ENCODE measurements at places on chromosomes 11 and 22.

DNA sequence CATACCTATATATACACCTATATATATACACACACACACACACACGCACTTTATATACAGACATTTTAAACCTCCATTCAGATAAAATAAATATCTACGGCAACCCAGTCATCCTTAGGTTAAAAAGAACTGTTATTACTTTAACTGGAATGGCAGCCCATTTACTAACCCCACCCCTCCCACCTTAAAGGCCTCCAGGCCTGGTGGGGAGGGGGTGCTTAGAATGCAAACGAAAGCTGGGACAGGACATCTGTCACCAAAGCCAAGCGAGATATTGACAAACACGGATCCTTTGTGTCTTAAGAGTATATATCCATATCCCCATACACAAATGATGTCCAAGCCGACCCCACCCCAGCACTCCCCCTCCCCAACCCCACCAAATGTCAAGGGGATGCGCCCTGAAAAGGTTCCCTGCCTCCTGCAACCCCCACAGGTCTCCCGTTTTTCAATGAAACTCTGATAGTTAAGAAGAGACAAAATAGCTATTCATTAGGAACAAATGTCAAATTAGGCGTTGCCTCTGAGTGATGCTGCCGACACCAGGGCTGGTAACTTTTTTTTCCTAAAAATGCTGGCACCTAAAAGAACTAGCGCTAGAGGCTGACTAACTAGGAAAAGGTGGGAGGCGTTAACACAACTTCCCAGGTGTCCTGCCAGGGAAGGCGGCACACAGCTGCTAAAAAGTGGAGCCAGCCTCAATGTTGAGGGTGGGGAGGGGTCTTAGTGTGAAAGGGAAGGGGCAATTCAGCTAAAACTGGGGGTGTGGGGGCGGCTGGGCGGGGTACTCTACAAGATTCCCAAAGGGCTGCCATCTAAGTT, 5.6 kb downstream of the MN1 start:
- no peak for DNase-seq

- DNase-seq, result peak; percentile 61
These were observed 91.5 kb upstream of the BLID start for GRCh38 chr11:122207505-122207904.

DNA sequence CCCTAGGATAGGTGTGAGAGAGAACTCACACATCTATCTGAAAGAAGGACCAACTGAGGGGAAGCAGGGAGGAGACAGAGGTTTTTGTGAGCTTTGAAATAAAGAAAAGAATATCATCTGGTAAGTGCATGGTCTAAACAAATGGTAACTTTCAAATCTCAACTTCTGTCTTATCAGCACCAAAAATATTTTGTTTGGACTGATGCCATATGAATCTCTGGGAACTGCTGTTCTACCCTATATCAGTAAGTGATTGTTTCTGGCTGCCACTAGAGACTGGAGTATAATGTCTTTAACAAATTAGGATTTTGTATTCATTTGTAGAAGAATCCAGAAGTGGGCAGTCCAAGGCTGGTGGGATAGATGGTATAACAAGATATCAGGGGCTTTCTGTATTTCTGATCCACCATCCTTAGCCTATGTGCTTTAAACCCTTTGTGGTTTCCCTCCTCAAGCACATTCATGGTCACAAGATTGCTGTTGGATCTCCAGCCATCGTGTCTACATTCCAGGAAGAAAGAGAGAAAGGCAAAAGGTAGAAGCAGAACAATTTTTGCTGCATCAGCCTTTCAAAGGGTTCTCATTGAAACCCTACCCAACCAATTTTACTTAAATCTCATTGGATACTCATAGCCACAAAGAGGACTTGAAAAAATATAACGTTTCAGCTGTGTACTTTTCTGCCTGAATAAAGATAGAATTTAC, 4.7 kb downstream of the HEPHL1 start:
- DNase-seq, result peak; percentile 39

GRCh38 chr11:105000167-105000566, 22.8 kb downstream of the CASP5 start:
- DNase-seq, result no peak

GRCh38 chr22:40533712-40534378, 102.7 kb downstream of the MRTFA start:
- peak; percentile 91 for DNase-seq

DNA sequence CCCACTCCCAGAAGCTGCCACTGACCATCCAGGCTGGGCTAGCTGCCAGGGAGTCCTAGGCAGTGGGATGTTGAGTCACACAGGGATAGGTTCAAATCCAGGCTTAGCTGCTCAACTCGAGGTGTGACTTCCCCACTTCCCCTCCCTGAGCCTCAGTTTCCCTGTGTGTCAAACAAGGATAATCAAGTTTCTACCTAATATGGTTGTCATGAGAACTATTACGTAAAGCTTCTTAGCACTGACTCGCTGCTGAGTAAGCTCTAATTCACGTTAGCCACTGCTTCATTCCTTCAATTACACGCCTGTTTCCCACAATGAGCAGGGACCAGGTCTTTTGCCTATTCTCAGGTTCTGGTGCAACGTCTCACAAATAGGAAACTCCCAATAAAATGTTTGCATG, 67.7 kb downstream of the SEZ6L start:
- no peak for DNase-seq

- DNase-seq, result no peak
These were observed 2.9 kb upstream of the SLC6A5 start for GRCh38 chr11:20596205-20597153.

DNA sequence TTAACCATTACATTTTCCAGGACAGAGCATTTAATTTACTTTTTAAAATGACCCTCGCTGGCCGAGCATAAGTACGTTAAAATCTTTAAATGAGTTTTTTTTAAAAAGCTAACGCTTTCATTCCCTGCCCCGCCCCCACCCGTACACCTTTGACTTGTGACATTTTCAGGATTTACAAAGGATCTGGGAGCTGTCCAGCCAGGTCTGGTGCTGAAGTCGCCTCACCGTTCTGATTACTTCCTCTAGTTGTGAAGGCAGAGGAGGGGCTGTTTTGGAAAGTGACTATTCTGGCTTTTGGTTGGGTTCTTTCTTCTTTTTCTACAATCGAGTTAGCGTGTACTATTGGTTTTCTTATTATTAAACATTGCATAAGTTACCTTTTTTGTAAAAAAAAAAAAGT, 2.9 kb downstream of the C11orf87 start:
- DNase-seq, result no peak

All from fibroblast of villous mesenchyme (primary cell).